ENCODE measurements at places on chromosomes 6 and 20.

- DNase-seq: no peak
Measured at GRCh38 chr6:62465206-62465605, 179.2 kb upstream of the KHDRBS2 start.

DNA sequence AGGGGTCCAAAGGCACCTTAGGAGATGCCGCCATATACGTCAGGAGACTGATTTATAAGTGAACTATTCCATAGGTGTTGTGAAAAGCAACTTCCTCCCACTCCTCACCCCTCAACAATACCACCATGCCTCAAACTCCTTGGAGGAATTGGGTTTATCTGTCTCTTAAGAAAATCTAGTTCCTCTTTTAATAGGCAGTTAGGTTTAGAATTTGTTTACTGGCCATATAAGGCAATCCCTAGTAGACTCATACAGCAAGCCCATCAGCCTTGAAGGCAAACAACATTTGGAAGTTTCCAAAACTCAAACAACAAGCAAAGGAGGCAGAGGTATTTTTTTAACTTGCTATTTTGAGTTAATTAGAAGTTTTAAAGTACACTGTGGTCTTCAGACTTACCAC is 66.1 kb downstream of the PRND start:
- DNase-seq: no peak

- no peak for DNase-seq
Measured at GRCh38 chr20:9442858-9443257, 71.5 kb upstream of the LAMP5 start.

DNA sequence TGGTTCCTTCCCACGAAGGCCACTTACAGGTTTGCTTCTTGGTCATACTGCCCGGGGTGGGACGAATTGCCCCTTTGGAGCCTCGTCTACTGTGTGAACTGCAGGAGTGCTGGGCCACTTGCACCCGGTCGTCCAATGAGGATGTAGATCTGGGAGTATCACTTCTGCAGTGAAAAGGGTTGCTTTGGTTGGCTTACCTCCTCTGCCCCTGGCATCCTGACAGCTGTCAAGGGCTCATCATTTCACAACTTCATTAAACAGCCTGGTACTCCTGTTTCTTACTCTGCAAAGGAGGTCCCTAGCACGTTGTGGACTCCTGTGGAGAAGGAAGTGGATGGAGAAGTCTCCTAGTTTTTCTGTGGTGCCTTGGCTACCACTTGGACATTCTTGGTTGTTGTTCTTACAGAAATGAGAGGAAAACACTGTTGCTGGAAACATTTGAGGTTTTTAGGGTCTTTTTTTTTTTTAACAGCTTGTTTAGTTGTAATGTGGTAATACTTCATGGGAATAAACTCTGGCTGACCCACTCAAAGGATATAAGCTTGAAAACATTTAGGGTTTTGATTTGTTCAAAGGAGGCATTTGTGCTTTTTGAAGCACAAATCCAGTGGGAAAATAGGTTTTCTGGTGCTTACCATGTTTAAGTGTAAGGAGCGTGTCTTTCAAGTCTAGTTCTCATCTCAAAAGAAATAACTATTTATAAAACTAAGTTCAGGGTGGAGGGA is 60.7 kb downstream of the AKAP12 start:
- no peak for DNase-seq

DNA sequence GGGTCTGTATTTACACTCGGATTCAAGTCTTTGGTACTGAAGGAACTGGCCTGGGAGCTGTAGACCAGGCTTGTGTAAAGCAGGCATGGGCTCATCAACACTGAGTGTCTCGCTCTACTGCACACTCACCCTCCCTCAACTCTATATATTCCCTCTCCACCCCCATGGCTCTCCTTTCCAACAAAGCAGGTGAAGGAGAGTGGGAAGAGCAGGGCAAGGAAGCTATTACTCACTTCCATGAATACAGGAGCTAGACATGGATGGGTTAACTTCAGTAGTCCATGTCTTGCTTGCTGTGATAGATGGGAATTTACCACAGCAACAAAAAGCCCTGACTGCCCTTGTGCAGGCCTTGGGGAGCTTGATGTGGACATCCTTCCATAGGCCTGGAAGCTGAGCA is 20.7 kb upstream of the SLC2A12 start:
- no peak for DNase-seq

GRCh38 chr6:129448965-129449364 is 261.0 kb downstream of the ARHGAP18 start:
- no peak for DNase-seq

DNA sequence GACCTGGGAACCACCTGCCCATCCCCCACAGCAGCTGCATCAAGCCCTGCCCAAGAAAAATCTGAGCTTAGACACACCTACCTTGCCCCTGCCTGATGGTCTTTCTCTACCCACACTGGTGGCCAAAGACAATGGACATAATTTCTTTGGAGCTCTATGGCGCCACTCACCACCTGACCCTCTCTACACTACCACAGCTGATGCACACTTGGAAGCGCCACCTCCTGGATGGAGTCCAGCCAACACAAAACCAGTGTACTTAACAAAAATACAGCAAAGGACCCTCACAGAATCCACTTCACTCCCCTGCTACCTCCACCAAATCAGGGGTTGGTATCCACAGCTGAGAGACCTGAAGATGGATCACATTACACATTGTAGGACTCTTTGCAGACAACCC is 39.7 kb upstream of the CLVS2 start:
- DNase-seq: no peak

- no peak for DNase-seq
Measured at GRCh38 chr20:11158589-11158988, 484.8 kb upstream of the JAG1 start.

DNA sequence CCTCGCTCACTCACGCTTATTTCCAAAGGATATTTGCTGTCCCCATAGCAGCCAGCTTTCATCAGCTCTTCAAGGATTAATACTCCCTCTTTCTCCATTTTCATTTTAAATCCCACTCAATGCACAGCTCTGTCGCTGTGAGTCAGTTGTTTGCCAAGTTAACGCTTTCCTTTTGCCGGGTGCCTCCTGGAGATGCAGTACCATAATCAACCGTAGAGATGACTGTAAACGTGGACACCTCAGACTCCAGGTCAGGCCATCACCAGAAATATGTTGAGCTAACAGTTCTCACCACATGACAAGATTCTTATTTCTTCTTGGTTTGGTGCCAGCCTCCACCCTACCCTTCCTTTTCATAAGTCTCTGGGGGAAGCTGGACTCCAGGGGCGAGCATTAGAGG is 66.6 kb upstream of the TAB2 start:
- no peak for DNase-seq

DNA sequence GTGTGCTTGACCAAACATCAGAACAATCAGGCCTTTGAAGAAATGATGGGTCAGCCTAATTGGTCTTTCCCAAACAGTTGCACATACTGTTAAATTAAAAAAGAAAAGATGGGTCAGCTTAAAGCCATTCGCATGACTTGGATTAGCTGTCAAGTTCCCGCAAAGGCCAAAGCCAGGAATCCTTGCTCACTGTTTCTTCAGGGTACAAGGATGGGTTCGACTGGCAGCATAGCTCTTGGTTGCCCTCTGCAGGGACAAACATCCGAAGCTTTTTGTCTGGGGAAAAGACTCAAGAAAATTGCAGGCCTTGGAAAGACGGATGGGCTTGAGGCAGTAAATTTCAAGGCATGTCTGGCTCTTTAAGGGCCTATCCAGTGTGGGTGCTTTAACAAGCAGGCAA is 168.0 kb downstream of the HDGFL1 start:
- DNase-seq: no peak

DNA sequence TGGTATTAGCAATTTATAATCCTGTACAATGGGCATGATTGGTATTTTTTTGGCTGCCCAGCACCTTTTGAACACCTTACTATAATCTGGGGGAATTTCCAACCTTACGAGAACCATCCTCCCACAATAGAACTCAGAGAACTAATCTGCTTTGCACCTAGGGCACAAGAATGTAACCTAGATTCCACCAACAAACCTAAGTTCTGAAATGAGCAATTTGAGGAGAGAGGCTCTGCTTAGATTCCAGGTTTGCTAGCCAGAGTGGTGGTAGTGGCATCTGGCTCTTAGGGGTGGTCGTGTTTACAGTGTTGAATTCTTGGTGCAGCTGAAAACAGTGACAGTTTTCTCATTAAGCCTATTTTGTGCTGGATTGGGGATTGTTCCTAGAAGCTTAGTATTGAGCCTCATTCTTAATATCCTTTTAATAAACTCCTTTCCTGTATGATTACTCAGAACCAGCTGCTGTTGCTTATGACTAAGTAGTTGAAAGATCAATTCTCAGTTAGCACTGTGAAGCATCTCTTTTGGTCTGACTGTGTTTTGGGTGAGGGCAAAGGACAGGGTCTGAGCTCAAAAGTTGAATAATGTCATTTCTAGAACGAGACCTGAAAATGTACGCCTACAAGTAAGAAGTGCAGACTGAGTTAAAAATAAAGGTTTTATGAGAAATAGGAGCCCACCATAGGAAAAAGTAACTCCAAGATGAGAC is 385.6 kb downstream of the CDKAL1 start:
- DNase-seq: no peak

DNA sequence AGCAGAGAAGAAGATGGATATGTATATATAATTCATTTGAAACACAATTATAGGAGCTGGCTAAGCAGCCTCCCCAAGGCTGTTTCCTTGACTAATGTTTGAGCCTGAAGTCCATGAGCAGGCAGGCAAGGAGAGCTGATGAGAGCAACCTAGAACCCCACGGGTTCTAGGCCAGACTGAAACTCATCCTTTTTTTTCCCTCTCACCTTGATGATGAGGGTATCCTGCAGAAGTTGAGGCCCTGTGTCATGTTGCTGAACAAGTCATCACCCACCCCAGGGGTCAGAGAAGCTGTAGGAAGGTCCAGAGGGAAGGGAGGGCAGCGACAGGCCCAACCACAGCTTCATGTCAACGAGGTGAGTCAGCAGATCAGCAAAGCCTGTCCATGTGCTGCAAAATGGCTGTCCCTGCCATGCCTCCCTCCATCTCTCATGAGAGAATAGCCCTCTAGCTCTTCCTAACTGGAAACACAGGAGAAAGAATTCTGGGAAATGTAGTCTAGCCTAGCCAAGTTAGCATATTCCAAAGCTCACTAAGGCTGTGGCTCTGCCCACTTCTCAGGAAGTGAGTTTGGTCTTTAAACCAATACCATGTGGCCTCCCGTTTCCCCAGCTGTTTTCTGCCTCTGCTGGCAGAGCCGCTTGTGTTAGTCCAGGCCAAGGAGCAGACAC is 91.3 kb upstream of the DTNBP1 start:
- no peak for DNase-seq

GRCh38 chr6:52839124-52840055 is 1.2 kb downstream of the GSTA5 start:
- peak; percentile 30 for DNase-seq

GRCh38 chr6:100464162-100464851 is 414 bp downstream of the SIM1 start:
- no peak for DNase-seq

- no peak for DNase-seq
Measured at GRCh38 chr6:17497535-17498095, 102.5 kb upstream of the FAM8A1 start.

DNA sequence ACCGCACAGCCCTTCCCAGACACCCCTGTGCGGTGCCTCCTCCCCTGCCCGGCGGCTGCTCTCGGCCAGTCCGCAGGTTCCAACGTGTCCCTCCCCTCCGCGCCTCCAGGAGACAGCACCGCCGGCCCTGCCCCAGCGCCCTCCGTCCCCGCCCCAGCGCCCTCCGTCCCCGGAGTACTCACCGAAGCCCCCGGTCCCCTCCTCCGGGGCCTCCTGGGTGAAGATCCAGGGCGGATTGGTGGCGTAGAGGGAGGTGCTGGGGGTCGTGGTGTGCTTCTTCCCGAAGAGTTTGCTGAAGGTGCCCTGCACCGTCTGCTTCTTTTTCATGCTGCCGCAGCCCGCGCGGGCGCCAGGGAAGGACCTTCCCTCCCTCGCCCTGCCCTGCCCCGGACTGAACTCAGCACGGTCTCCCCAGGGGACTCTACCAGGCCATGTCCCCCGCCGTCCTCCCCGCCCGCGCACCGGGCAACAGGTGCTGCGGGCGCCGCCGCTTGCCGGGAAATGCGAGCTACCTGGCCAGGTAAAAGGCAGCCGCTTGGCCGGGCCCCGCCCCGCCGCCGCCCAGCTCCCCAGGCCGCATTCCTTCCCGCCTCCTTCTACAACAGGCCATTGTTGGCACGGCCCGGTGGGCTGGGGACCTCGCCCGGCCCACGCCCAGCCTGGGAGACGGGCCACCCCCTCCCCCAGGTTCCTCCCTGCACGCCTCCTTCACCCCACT is at the start of gene C6orf132:
Gene C6orf132, minus strand, starts transcription at position 503 of the 718 bp plus-strand sequence. Its CDS starts 176 bp downstream, at position 327.
- DNase-seq: no peak

- DNase-seq: no peak
Measured at GRCh38 chr6:159819932-159820640, 20.0 kb downstream of the PNLDC1 start.

DNA sequence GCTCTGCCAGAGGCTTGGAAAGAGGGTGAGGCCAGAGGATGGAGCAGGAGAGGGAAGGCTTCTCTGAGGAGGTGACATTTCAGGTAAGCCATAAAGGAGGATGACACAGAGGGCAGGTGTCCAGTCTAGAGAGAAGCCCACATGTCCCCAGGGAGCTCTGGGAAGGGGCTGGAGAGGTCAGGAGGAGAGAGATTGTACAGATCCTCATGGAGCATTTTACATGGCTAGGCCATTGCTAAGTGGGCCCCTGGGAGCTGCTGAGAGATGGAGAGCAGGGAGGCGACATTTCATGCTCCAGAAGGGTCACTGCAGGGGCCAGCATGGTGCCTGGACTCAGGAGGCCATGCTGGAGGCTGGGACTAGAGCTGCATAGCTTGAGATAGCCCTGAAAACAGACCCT is 124.5 kb downstream of the TOX2 start:
- DNase-seq: no peak

DNA sequence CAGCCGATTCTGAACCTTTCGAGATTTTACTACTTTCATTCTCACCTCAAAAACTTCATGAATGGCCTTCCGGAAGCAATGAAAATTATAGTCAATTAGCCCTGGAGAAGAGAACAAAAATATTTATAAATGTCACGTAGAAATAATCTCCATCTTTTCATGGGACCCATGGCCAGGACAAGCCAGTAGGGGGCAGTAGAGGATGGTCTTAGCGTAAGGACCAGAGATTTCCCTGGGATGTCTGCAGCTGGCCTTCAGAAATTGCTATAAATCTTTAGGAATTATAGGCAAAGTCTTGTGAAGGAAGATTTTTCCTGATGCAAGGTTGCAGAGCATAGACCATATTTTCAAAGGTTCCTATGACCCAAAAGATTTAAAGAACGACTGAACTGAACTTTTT is 15.6 kb upstream of the UBE2J1 start:
- DNase-seq: peak; percentile 55

DNA sequence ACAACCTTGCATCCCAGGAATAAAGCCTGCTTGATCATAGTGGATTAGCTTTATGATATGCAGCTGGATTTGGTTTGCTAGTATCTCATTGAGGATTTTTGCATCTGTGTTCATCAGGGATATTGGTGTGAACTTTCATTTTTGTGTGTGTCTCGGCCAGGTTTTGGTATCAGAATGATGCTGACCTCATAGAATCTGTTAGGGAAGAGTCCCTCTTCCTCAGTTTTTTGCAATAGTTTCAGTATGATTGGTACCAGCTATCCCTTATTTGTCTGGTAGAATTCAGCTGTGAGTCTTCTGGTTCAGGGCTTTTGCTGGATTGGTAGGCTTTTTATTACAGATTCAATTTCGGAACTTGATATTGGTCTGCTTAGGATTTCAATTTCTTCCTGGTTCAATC is 132.5 kb downstream of the ZFAND3 start:
- DNase-seq: no peak

Data from activated T-cell treated with anti-CD3 and anti-CD28 coated beads, Interleukin-2, amount 50 U/mL, for 4 hours (primary cell).